ENCODE measurements at places on chromosomes 2 and 18.

DNA sequence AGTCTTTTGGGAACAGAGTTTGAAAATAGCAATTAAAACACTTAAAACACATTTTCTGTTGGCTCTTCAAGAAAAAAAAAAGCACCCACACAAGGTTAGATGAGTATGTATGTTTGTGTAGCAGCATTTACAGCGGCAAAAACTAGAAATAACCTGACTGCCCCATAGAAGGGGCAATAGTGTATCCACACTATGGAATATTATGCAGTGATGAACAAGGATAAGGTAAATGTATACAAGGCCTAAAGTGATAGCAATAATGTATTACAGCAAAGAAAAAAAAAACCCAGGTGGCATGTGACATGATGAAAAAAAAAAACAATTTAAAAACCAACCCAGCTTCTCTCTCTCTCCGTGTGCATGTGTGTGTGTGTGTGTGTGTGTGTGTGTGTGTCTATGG is 34.8 kb downstream of the POLR1A start:
- DNase-seq = no peak

- no peak for DNase-seq
Measured at GRCh38 chr2:55033076-55033742, 17.0 kb downstream of the RTN4 start.

- no peak for DNase-seq
Measured at GRCh38 chr2:184596819-184597411, 1.4 kb upstream of the ZNF804A start.

DNA sequence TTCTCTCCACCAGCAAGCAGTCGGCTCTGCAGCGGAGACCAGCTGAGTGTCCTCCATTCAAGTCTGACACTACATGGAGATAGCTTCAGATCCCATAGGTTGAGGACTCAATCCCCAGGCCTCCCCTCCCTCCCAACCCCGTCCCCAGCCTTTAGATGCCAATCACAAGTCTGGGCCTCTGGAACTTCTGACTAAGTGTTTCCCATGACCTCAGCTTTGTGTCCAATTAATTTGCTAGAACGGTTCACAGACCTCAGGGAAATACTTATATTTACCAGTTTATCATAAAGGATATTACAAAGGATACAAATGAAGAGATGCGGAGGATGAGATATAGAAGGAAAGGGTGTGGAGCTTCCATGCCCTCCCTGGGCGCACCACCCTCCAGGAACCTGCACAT is 77.4 kb downstream of the MERTK start:
- DNase-seq = no peak

DNA sequence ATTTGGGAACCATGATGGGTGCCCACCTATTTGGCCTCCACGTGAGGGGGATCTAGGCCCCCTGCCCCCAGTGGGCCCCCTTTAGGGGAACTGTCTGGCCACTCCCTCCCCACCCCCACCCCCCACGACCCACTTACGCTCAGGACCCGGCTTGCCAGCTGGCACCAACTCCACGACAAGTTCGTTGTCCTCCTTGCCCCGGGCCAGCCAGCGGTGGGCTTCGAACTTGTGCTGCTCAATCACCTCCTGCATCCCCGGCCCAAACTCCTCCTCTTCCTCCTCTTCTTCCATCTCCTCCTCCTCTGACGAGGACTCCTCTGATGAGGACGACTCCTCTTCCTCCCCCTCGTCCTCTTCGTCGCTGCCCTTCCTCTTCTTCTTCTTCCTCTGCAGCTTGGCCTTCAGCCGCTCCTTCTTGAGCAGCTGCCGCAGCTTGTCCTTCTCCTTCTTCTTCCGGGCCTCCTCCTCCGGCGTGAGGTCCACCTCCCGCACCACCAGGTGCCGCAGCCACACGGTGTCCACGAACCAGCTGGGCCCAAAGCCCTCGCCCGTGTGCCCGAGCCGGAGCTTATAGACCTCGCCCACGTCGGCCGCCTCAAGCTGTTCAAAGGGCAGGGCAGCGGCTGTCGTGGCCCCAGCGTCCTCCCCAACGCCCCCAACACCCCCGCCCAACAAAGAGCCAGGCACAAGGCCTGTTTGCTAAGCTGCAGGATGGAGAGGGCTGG is 96.9 kb downstream of the LOXHD1 start:
- DNase-seq = no peak

GRCh38 chr2:69741575-69742321 is at the start of gene ANXA4:
ANXA4 (plus strand) TSS chr2:69742134; CDS start chr2:69781566, 39,432 bp downstream.
- DNase-seq = peak; percentile 39

- DNase-seq = no peak
Measured at GRCh38 chr2:201116959-201117734, 1.2 kb downstream of the CFLAR start.

DNA sequence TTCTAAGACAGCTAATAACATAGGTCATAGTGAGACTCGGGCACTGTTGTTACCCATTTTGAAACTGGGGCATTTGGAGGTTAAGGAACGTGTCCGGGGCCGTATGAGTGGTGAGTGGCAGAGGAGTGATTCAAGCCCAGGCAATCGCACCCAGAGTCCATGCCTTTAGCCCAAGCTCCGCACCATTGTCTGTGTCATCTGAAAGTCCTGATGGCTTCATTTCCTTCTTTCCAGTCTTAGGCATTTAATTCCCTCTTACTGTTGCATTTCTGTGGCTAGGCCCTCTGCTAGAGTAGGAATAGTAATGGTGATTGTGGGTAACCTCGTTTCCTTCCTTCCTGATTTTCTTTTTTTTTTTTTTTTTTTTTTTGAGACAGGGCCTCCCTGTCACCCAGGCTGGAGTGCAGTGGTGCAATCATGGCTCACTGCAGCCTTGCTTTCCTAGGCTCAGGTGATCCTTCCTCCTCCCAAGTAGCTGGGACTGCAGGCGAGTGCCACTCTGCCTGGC is 49.8 kb upstream of the ASB1 start:
- no peak for DNase-seq

- DNase-seq = no peak
Measured at GRCh38 chr2:211823886-211824479, 714.6 kb downstream of the ERBB4 start.

DNA sequence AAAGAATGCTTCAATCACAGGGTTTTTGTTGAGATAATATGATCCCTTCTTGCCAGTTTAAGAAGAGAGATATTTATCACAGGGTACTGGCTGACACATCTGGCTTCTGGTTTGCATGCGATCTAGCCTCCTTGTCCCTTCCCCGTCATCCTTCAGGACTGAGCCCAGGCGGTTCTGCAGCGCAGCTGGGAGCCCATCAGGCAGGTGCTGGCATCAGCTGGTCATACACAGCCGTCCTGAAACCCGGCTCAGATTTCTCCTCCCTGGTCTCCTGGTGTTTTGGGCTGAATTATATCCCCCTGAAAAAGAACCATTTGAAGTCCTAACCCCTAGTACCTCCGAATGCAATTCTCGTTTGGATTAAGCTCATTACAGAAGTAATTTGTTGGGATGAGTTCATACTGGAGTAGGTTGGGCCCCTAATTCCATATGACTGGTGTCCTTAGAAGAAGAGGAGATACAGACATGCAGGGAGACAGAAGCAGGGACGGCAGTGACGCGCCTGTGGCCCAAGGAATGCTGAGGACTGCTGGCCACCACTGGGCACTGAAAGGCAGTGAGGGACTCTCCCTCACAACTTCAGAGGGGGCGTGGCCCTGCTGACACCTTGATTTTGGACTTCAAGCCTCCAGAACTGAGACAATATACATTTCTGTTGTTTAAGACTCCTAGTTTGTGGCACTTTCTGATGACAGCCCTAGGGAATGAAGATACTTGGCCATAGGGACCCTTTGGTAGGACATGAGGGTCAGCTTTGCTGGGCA is 83.9 kb upstream of the ODC1 start:
- no peak for DNase-seq

DNA sequence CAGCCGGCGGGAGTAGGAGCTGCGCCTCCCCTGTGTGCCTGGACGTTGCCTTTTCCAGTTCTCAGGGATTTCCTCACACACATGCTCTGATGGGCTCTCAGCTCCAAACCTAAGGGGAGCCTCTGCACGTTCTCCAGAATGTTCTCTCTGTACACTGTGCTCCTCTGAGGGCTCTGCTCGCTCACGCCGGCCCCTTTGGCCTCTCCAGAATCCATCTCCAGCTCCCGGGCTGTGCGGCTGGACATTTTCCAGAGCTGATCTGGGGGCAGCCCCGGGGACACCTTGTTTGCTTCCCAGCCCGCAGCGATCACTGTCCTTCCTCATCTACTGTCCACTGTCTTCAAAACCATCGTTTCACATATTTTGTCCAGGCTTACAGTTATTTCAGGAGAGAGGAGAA is 245.4 kb upstream of the HDAC4 start:
- no peak for DNase-seq

Data from activated T-helper 1 cell treated with Interleukin-2 at 50 U/mL for 16 hours (primary cell).